ENCODE measurements at places on chromosomes 1 and 21.

GRCh38 chr1:10530281-10530740, 55.6 kb downstream of the PEX14 start:
- DNase-seq: no peak

GRCh38 chr1:27690183-27690582, 18.2 kb upstream of the IFI6 start:
- DNase-seq: no peak

DNA sequence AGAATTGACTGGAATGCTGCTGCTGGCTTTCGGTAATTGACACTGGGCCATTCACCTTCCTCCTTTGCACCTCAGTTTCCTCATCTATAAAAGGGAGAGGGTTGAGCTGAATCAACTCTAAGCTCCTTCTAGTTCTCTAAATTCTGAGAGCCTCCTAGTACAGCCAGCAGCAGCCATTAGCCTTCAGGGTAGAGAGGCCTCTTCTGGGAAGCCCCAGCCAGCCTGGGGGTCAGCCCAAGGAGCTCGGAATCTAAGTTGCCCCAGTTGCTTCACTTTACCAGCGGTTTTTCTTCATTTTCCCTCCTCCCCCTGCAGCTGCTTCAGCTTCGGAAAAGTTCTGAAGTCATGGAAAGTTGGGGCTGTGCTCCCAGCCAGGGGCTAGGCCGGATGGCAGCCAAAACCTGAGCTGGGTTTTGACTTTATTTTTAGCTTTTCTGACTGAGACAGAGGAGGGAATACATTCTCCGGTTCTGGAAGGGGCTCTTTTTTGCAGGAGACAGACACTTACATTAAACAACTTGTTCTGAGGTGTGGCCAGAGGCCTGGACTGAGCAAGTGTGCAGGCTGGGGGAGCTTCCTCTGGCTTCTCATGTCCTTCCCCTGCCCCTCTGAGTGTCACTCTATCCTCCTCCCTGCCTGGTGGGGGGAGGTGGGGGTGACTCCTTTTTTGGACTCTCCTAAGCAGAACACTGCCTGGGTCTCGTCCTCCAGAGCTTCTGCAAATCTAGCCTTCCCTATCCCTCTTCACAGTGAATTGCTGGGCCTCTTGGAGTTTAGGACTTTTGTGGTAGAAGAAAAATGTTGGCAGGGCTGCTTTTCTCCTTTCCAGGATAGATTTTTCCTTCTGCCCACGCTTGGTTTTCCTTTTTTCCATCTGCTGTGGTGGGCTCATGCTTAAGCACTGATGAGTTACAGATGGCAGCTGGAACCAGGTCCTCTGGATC, 14.4 kb downstream of the LMNA start:
- no peak for DNase-seq

- DNase-seq: no peak
Measured at GRCh38 chr1:190205713-190206112, 272.0 kb downstream of the BRINP3 start.

DNA sequence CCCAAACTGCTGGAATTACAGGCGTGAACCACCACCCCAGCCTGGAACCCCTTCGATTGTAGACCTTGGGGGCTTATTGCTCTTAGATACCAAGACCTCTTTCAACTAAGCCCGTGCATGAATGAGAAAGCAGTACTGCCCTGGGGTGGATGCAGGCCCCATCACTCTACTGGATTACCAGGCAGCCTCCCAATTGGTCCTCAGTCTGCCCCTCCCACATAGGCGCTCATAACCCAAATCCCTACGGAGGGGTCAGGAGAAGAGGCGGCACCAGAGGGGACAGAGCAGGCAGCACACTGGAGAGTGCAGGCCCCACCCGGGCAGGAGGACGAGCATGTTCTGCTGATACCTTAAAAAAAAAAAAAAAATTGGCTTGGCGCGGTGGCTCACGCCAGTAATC, 12.4 kb upstream of the STMN1 start:
- DNase-seq: no peak

DNA sequence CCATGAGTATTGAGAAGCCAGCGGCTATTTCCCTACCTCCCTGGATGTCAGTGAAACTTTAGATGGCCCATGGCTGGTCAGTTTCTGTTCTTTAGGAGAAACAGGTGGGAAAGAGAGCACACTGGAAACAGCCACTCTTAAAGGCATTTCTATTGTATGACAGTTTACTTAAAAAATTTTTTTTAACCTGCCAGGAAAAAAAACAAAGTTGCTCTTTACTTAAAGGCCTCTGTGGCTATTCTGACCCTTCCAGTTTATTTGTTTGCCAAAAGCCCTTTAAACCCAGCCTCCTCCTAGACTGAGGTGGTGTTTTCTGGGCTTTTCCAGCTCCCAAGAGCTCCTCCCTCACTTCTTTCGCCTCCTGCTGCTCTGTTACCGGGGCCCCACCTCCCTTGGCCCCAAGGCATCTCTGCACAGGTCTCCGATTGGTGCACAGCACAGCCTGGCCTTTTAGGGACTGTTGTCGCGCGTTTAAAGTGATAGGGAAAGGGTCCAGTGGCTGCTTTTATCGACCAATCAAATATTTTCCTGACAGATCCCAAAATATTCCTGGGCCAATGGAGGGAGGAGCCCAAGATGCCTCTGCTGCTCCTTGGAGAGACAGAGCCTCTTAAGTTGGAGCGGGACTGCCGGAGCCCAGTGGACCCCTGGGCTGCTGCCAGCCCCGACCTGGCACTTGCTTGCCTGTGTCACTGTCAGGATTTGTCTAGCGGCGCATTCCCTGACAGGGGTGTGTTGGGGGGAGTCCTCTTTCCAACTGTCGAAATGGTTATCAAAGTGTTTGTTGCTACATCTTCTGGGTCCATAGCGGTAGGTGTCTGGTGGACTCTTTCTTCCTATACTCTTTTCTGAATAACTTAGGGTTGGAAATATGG, at the start of gene SH3BGR:
TSS of gene SH3BGR (plus strand) at position 639 of the 875 bp plus-strand sequence. CDS start at position 766, 127 bp downstream.
- peak; percentile 52 for DNase-seq

- DNase-seq: no peak
Measured at GRCh38 chr1:206937425-206937824, 8.8 kb downstream of the PIGR start.

GRCh38 chr1:175427625-175428024, 235.0 kb upstream of the KIAA0040 start:
- no peak for DNase-seq
